ENCODE measurements at places on chromosomes 1 and 21.

GRCh38 chr1:17728123-17728712 lies 26.9 kb upstream of the ACTL8 start:
- no peak for DNase-seq

- peak; percentile 17 for DNase-seq
Measured at GRCh38 chr1:7651203-7651602, 119.9 kb upstream of the VAMP3 start.

DNA sequence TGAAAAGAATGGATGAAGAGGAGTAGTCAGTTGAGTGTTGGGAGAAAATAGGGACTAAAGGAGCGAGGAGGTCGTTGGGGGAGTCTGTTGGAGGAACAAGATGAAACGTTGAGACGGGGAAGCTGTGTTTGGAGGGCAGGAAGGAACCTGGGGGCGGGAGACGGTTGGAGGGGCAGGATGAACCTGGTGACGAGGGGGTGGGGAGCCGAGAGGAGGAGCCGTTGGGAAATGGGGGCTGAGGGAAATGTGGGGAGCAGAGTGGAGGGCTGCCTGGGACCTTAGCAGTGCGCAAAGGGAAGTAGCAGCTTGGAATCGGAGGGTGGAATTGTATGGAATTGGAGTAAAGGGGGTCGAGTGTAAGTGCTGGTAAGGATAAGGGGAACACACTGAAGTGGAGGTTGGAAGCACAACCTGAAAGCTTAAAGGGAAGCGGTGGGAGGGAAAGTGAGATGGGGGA lies 630 bp downstream of the MTF2 start:
- DNase-seq: no peak

DNA sequence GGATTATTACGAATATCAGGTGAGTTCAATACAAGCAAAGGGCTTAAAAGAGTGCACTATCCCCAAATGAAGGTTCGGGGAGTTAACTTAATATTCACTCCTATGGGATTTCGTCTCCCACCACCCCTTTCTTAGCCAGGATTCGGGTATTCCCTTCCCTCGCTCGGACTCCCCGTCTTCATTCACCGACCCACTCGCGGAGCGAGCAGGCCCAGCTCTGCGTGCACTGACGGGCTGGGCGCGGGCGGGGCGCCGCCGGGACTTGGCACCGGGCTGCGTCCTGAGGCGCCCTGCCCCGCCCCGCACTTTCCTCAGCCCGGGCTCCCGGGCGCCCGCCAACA lies 7.7 kb upstream of the MPZL1 start:
- no peak for DNase-seq

GRCh38 chr1:188641566-188642211 lies 1812.9 kb downstream of the PLA2G4A start:
- DNase-seq: no peak

DNA sequence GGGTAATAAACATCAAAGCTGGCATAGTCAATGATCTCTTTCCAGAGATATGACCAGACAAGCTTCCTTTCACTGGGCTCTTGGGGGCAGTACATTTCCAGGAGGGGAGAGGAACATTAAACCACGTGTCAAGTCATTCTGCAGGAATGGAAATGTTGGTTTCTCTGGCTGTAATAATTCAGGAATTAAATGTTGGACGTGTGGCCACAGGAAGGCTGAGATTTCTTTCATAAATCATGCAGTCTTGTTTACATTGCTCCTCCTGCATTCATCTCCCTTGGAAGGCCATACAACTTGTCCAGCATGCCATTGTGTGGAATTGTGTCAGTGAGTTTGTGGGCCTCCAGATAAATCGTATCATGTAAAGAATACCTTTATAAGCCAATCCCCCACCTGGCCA lies 259.2 kb downstream of the ADGRL2 start:
- no peak for DNase-seq

GRCh38 chr1:84936116-84936810 lies 43.3 kb upstream of the LPAR3 start:
- DNase-seq: peak; percentile 60

DNA sequence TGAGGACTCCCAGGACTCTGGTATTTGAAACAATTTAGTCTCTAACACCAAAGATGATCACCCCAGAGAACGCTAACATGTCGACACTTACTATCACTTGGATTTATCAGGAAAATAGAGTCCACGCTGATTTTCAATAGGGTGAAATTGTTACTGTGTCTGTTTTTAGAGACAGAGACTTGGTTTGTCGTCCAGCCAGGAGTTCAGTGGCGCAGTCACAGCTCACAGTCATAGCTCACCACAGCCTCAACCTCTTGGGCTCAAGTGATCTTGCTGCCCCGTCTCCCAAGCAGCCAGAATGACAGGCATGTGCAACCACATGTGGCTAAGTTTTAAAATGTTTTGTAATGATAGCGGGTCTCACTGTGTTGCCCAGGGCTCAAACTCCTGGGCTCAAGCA lies 5.3 kb downstream of the SSU72 start:
- DNase-seq: no peak

DNA sequence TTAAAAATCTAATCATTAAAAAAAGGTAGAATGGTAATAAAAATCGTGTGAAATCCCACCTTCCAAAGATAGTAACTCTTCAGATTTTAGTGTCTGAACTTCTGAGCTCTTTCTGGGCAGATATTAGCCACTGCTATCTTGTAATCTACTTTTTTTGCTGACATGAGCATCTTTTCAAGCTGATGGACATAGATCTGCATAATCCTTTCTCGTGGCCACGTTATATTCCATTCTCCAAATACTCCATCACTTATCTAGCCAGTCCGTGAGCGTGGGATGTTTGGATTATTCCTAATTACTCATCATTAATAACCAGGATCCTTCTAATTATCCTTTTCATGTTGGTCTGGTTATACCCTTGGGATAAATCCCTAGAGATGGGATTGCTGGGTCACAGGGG lies 254.2 kb upstream of the VAMP3 start:
- DNase-seq: no peak

DNA sequence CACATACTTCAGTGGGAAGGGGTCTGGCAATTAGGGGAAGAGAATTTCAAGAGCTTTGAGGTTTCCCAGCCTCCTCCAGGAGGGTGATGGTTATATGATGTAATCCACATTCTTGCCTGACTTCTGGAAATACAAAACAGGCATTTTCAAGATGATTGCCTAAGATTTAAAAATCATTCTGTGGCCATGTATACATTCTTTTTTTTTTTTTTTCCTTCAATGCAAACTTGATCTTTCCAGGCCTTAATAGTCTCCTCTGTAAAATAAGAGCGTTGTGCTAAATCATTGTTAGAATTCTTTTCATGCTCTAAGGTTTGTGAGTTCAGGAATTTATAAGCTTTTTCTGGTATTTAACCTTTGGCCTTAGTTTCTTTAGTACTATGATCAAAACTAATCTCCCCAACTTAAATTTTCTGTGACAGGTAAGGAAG lies 192.3 kb upstream of the HMCN1 start:
- DNase-seq: no peak

DNA sequence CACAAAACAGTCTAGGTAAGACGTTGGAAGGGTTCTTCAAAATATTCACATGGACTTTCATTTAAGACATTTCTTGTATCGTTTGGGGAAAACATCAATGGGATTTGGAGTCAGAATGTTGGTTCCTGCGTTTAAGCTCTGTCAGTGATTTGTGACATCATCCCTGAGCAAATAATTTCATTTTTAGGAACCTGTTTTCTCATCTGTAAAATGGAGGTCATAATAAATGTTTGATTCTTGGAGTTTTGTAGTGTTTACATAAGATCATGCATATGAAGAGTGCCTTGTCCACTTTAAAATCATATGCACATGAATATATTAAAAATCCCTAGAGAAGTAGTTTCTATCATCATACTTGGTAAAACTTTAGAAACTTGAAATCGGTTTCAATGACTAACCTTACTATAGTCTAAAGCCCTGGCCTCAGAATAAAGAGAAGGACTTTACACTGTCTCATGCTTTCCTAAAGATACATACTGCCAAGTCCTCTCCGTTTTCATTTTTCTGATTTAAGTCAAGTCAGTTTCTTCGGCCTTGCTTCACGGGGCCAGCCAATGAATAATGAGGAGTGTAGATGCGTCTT lies 178.4 kb downstream of the ADSS2 start:
- no peak for DNase-seq

DNA sequence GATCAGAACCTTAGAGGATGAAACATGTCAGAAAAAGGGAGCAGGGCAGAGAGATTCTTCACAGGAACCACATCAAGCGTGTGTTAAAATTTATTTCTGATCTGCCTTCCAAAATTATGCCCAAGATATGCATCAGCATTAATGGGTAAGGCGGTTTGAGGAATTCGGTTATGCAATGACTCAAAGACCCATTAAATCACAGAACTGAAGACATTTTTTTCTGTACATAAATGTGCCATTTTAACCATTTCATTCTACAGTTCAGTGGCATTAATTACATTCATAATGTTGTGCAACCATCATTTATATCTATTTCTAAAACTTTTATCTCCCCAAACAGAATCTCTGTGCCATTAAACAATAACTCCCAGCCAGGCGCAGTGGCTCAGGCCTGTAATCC lies 43.4 kb downstream of the CNST start:
- no peak for DNase-seq

GRCh38 chr1:7922301-7922700 lies 18.3 kb downstream of the TNFRSF9 start:
- no peak for DNase-seq

- no peak for DNase-seq
Measured at GRCh38 chr1:28010969-28011368, 51.2 kb downstream of the XKR8 start.

GRCh38 chr1:110200666-110201065 lies 9.4 kb upstream of the KCNC4 start:
- no peak for DNase-seq

GRCh38 chr1:201563941-201564340 lies 25.0 kb downstream of the NAV1 start:
- DNase-seq: no peak

- no peak for DNase-seq
Measured at GRCh38 chr1:246482805-246483568, 24.1 kb downstream of the SMYD3 start.

GRCh38 chr21:33993286-33994231 lies 78.0 kb upstream of the ATP5PO start:
- peak; percentile 34 for DNase-seq

DNA sequence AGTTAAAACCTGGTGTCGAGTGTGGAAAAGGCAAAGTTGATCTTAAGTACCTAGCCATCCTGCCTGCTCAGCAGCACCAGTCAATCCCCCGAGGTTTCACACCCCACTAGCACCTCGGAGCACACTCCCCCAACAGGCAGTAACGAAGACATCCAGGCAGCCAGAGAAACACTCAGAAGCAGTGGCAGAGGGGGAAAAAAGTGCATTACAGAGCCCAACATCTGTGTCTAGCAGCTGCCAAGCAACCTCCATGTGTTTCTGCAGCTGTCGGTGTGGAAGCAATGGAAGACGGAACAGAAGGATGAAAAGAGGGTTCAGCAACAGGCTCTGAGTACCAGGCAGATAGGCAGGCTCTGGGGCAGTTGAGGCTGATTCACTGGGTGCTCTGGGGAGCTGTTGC lies 73.4 kb upstream of the PROX1 start:
- DNase-seq: no peak

DNA sequence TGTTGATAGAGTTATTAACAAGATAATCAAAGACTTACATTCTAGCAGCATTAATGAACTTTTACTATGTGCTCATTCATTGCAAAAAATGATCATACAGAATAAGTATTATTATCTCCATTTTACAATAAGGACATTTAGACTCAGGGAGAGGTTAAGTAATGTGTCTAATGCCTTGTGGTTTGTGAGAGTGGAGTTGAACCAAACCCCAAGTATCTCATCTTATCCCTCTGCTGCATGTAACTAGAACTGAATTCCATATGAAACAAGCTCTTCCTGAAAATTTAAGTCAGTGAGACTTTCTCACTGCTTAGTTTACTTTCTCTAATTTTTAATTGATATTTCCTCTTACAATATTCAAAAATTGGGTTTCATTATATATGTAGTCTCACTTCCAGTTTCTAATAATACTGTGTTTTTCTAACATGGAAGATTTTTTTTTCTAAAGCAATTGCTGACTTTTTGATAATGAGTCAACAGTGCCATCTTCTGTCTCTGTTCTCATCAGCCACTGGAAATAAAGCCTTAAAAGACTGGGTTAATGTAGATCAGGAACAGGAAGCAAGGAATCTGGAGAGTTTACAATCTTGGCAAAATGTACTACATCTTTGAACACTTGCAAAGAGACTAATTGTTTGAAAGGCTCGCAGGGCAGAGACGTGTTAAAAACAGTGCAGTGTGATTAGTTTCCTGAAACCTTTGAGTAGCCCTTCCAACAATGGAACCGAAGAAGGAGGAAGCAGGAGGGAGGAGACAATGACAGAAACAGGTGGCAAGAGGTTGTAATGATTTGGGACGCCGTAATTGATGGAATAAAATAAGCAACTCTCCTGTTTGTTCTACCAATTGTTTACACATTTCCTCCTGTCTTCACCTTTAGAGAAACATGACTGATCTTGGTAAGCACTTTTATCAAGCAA lies 567.6 kb downstream of the MRPL39 start:
- DNase-seq: no peak

DNA sequence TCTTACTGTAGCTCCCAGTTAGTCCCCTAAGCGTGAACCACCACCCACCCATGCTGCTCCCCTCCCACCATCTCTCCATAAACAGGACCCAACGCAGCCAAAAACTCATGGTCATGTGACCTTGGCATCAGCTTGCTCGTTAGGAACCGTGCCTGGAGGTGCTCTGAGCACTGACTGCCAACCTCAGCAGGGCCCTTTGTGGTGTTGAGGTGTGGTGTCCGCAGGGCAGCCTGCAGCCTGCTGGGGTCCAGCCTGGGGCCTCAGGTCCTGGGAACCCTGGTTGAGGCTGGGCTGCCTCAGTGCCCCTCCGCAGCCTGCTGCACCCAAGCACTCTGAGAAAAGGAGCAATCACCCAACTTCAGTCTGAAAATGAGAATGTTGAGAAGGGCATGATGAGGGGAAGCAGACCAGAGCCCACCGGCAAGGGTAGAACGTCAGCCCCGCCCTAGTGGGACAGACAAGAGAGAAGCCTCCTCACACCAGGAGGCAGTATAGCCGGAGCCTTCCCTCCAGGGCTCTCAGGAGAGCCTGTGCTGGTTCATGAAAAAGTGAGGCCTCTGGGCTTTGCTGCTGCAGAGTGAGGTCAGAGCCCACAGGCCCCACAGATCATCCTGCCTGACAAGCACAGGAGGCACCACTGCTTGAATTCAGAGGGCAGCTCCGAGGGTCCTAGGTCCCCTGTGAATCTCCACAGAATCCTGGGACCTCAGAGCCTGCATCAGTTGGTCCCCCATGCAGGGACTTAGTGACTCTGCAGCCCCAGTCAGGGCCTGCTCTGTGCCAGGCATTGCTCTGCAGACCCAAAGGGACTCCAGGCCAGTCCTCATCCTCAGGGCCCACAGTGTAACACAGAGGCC lies 4.9 kb upstream of the COL6A2 start:
- DNase-seq: no peak

DNA sequence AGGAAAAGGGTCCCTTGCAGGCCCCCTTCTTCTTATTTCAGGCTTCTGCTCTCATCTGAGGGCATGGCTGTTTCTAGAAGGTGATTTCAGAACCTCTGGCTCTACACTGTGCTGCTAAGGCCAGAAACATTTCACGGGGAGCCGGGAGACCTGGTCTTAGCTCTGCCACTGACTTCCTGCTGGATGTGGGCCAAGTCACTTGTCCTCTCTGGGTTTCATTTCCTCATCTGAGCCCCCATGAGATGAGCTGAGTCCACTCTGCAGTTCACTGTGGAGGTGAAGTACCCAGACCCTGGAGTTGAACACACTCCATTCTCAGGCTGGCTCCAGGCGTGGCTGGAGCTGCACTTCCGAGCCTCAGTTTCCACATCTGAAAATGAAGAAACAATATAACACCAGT lies 2.1 kb downstream of the PADI1 start:
- DNase-seq: peak; percentile 32
